ENCODE measurements at places on chromosomes 11 and 22.

DNA sequence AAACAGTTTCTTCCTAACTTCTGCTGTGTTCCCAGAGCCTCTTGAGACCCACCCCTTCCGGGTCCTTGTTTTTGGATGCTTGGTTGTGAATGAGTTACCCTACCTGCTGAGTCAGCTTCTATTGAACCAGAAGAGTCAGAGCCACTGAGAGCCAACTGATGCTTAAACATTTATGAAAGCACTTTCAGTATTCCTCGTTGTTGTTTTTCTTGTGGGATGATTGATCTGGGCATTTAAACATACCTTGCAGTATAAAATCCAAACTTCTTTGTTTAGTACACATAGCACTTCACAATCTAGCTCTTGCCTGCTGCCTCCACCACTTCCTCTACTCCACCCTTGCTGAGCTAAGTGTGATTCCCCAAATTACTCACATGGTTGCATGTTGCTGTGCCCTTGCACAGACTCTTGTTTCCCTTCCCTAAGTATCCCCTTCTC is 5.5 kb downstream of the PRSS23 start:
- DNase-seq: peak; percentile 8

DNA sequence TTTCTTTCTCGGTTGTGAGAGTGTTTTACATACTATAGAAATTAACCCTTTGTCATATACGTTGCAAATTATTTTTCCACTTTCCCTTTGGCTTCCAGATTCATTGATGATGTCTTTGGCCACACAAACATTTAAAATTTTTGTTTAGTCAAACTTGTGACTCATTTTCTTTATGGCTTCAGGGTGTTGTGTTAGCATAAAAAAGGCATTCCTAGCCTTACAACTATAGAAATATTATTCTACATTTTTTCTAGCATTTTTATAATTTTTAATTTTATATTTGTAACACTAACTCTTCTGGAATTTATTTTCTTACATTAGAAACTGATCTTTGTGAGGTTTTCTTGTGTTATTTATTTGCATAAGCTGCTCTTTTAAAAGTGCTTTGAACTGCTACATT is 12.1 kb downstream of the GRIA4 start:
- no peak for DNase-seq

GRCh38 chr11:118401880-118402590 is 629 bp downstream of the ATP5MG start:
- DNase-seq: no peak

GRCh38 chr22:44991218-44991617 is 18.6 kb downstream of the PHF21B start:
- no peak for DNase-seq

GRCh38 chr11:79860336-79860735 is 419.5 kb upstream of the TENM4 start:
- no peak for DNase-seq

DNA sequence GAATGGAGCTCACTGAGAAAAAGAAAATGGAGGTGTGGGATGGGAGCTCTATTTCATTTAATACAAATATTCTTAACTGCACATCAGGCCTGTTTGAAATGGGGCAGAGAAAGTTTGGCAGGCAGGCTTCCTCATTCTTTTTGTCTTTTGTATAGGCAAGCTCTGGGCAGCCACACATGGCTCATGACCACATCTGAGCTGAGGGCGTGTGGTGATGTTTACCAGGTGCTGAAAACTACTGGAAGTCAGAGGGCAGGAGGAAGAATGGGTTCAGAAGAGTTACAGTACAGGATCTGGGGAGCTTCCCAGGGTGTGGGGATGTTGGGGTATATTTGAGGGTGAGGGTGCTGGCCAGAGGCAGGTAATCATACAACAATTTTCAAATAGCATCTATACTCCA is 66.3 kb upstream of the NAV2 start:
- no peak for DNase-seq

GRCh38 chr11:43835104-43835503 is 45.5 kb upstream of the ALKBH3 start:
- no peak for DNase-seq

DNA sequence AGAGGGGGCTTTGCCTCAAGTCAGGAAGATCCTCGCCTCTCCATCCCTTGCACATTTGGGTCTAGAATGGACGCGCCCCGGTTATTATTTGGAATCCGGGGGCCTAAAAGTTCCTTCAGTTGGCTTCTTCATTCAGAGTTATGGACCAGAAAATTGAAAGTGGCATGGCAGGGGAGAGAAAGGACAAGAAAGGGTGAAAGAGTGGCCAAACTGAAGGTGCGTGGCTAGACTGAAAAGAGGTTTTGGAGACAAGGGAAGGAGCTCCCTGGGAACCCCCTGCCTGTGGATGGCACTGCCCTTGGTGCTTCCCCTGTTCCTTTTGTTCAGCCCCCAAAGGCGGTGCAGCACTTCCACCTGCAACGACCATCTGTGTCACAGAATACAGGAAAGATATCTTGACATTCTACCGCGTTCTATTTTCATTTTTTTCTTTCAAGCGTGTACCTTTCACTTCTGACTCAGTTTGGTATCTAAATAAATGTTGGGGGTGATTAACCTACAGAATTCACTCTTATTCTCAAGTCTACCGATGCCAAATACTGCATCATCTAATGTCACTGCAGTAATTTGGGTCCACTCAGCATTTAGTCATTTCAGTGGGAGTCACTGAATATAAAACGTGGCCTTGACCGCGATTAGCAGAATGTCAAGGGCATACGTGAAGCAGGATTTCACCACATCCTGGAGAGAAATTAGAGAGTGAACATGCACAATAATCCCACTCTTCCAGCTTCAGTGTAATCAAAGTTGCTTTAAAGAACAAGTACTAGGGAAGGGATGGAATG is 88.1 kb upstream of the ARHGAP32 start:
- DNase-seq: peak; percentile 4

GRCh38 chr22:30565341-30565740 is 9.1 kb downstream of the GAL3ST1 start:
- no peak for DNase-seq

GRCh38 chr11:20056950-20057943 is 103.0 kb downstream of the DBX1 start:
- DNase-seq: no peak

All from stimulated activated CD8-positive, alpha-beta memory T cell treated with anti-CD3 and anti-CD28 coated beads, Interleukin-12 subunit alpha, Interleukin-12 subunit beta, amount 100 ng/mL, for 4 hours (primary cell).